ENCODE measurements at places on chromosomes 3 and 15.

DNA sequence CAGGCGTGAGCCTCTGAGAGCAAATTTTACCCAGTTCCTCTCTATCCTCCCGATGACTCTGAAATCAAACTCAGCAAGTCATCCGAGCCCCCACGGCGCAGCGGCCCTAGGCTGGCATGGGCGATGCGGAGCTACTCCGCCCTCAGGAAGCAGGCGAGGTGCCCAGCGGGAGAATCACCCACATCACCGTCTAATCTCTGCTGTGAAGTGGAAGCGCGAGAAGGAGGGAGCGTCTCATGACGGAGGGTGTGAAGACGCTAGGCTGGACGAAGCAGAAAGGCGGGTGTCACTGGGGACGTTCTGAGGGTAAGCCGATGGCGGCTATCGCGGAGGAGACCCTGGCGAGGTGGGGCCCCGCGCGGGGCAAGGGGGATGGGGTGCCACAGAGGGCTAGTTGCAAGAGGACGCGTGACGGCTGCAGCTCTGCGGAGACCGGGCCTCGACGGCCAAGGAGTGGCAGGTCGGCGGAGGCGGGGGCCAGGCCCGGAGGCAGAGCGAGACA lies 9.1 kb upstream of the GNAI2 start:
- peak; percentile 70 for DNase-seq

DNA sequence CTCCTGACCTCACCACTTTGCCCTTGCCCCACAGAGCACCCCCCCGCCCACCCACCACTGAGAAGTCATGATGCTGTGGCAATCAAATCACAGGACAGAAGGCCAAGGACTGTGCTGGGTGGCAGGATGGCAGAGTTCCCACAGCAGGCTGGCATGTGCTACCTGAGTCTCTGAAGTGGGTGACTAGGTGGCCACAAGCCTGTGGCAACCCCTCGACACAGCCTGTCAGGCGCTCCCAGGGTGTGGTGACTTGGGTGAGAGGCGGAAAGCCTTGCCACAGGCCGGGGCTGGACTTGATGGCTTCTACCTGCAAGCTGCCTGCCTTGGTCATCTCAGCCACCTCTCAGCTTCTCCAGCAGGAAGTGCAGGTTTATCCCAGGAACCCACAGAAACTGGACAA lies 15.6 kb upstream of the DUSP7 start:
- DNase-seq: no peak

GRCh38 chr3:183519891-183520290 lies 35.6 kb downstream of the KLHL6 start:
- peak; percentile 25 for DNase-seq

GRCh38 chr3:73552700-73553099 lies 72.0 kb downstream of the PDZRN3 start:
- no peak for DNase-seq

DNA sequence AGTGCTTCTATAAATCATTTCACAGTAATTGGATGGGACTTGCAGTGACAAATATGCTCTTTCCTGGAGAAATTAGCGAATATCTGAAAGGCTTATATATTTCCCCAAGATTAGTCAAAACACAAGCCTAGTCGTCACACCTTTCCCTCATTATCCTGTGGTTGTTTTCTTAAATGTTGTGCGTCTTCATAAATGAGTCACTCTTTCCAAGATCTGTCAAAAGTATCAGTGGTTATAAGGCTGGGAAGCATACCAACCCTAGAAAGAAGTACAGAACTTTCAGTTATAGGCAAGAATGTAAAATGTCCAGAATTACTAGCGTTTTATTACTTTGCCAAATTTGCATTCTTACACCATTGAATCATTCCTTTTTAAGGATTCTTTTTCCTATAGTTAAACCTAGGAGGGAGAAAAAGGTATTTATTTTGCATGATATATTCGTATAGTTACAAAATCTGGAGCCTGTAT lies 33.6 kb downstream of the TMEM212 start:
- no peak for DNase-seq

- DNase-seq: peak; percentile 69
Measured at GRCh38 chr3:13427662-13428603, 7.8 kb upstream of the NUP210 start.
